MG63 (cell line): ENCODE measurements at places on chromosomes 6 and 20.

GRCh38 chr6:43748765-43749164 lies 21.2 kb upstream of the VEGFA start:
- no peak for DNase-seq

DNA sequence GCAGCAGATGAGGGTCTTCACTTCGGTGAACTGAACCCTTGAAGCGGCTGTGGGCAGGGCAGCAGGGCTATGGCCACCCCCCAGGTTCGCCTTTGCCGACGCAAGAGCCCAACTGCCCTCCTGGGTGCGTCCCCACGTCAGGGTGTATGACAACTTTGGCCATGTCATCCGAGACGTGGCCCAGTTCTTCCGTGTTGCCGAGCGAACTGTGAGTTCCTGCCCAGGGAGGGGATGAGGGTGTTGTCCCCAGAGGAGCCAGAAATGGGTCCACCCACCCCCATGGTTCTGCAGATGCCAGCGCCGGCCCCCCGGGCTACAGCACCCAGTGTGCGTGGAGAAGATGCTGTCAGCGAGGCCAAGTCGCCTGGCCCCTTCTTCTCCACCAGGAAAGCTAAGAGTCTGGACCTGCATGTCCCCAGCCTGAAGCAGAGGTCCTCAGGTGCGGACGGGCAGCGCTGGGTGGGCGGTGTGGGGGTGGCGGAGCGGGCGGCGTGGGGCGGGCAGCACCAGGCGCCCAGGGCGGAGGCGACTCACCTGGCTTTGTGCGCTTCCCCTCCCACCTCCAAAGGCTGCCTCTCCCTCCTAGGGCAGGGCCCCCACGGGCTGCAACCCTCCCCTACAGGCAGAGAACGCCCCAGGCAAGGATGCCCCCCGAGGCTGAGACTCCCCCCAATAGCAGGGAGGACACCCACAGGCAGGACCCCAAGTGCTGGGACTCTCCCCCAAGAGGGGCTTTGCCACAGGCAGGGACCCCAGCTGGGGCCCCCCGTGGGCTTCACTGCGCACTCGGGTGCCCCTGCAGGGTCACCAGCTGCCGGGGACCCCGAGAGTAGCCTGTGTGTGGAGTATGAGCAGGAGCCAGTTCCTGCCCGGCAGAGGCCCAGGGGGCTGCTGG lies 6.2 kb upstream of the TNFRSF6B start:
- DNase-seq, result no peak

GRCh38 chr6:54481091-54481490 lies 172.8 kb downstream of the TINAG start:
- DNase-seq, result no peak

- DNase-seq, result no peak
Measured at GRCh38 chr6:152993431-152993830, 9.1 kb downstream of the MTRF1L start.

GRCh38 chr6:113170454-113170853 lies 686.7 kb upstream of the MARCKS start:
- no peak for DNase-seq

DNA sequence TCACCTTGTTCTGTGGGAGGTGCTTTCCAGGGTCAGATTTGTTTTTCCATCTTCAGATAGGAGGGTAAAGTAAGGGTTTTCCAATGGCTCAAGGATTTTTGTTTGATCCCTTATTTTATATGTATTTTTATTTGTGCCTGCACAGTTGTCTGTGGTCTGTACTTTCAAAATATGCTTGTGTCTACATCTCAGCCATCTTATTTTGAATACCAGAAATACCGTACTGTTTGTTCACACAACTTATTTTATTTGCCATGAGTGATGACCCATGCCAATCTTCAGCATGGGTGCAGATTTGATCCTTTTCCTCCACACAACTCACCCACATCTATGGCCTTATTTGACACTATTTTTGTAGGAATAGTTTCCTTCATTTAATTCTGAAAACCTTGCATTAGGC lies 72.2 kb upstream of the PTCHD4 start:
- DNase-seq, result no peak

GRCh38 chr6:165876588-165876987 lies 213.5 kb upstream of the PDE10A start:
- peak; percentile 64 for DNase-seq

- no peak for DNase-seq
Measured at GRCh38 chr6:2502998-2503674, 247.6 kb downstream of the MYLK4 start.

DNA sequence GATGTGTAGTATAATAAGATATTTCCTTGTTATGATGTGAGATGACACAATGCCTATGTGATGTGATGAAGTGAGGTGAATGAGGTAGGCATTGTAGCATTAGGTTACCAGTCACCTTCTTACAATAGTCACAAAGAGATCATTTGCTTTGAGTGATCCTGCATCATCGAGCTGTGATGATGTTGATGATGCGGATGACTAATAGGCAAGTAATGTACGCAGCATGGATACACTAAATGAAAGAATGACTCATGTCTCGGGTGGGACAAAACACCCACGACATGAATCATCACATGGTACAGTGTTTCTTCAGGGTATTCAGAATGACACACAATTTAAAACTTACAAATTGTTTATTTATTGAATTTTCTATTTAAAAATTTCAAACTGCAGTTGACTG lies 806.3 kb upstream of the GJE1 start:
- peak; percentile 83 for DNase-seq

GRCh38 chr6:81761197-81761596 lies 8.7 kb upstream of the TENT5A start:
- no peak for DNase-seq

DNA sequence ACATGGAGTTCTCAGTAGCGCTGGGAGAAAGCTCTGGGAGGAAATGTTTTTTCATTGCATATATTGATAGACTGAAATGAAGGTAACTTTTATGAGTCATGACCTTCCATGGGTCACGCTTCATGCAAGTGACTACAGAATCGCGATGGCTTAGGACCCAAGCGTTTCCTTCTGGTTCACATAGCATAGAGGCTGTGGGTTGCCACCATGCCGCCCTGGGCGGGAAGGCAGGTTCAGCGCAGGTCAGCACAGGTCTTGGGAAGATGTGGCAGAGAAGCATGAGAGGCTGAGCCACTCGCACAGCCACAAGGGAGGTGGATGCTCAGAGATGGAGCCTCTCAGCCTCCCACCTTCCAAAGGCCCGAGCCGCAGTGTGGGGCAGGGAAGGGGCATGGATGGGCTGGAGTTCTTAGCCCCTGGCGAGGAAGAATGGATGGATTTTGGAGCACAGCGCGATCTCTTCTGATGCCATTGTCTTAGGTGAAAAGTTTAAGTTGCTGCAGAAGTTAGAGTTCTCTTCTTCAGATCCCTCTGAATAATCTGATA lies 219.5 kb downstream of the SMOC2 start:
- DNase-seq, result no peak

DNA sequence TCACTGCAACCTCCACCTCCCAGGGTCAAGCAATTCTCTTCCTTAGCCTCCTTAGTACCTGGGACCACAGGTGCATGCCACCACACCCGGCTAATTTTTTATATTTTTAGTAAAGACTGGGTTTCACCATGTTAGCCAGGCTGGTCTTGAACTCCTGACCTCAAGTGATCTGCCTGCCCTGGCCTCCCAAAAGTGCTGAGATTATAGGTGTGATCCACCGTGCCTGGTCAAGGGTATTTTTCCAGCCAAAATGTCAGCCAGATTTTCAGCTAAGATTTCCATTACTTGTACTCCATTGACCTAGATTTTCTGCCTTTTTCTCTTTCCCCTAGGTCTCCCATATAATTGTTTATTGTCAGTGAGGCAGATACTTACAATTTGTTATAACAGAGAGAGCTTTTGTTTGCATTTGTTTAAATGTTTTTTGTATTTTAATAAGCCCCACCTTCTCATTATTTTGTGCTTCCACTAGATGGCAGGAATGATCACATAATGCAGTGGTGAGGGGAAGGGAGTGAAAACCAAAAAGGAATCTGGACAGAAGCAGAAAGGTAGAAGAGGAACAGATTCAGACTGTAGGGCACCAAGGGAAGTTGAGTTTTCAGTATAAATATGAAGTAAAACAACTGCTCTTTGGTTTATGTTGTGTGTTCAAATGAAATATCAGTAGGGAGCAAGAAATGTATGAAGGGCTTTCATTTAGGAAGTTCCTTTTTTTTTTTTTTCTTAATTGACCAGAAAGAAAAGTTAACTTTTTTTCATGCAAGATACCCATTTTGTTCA lies 29.7 kb downstream of the RPF2 start:
- DNase-seq, result no peak

GRCh38 chr20:38590676-38591473 lies 9.9 kb downstream of the ADIG start:
- no peak for DNase-seq

DNA sequence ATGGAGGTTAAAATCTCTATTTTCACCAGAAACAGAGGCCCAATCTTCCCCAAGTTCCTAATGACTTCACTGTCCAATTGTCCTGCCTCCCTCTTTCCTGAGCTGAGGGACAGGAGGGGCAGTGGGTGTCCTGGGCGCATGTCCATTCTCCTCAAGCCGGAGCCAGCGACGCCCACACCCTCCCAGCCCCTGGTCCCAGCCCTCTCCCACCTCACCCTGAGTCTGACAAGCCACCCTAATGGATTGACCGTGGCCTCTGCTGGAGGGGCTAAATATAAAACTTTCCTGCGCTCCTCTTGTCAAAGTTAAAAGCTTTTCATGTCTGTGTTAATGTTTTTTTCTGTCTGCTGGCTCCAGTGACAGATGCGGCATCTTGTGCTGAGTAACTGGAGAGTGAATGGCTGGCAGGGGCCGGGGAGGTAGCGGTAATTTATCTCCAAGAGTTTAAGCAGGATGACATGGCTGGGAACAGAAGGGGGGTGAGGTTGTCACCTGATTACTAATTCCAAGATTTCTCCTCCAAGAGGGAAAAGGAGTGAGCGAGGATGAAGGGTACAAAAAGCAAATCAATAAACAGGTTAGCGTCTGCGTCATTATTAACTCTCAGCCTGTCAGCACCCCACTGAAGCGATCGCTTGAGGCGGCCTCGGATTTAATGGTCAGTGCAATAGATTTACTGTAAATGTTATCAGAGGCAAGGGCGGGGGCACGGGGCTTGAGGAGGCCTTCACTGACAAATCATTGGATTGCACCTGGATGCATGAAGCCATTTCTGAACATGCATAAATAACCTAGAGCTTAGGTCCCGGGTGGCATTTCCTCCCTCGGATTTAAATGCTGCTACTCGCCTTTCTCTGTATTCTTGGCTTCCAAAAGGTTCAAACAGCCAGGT lies 118.1 kb upstream of the MAFB start:
- DNase-seq, result no peak

DNA sequence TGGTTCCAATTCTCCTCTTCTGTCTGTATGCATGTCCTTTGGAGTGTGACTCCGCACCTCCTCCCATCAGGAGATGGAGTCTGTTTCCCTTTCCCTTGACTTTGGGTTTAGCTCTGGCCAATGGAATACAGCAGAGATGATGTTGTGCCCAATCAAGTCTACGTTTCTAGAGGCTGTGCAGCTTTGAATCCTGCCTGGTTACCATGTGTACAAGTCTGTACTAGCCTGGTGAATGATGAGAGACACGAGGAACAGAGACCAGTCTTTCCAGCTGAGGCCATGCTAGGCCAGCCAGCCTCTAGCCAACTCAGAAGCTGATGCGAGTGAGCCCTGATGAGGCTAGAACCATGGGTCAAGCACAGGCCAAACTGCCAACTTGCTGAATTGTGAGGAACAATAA lies 83.2 kb downstream of the LAMP5 start:
- DNase-seq, result no peak

- DNase-seq, result no peak
Measured at GRCh38 chr20:23666189-23666588, 22.6 kb downstream of the CST4 start.

DNA sequence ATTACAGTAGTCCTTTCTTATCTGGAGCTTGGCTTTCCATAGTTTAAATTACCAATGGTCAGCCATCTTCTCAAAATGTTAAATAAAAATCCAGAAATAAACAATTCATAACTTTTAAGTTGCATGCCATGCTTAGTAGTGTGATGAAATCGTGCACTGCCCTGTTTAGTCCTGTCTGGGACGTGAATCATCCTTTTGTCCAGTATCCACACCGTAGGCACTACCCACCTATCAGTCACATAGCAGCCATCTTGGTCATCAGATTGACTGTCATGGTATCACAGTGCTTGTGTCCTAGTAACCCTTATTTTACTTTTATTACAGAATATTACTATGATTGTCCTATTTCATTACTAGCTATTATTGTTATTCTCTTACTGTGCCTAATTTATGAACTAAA lies 924.1 kb downstream of the EYS start:
- DNase-seq, result no peak

GRCh38 chr20:24470746-24471582 lies 1.5 kb downstream of the SYNDIG1 start:
- DNase-seq, result no peak

DNA sequence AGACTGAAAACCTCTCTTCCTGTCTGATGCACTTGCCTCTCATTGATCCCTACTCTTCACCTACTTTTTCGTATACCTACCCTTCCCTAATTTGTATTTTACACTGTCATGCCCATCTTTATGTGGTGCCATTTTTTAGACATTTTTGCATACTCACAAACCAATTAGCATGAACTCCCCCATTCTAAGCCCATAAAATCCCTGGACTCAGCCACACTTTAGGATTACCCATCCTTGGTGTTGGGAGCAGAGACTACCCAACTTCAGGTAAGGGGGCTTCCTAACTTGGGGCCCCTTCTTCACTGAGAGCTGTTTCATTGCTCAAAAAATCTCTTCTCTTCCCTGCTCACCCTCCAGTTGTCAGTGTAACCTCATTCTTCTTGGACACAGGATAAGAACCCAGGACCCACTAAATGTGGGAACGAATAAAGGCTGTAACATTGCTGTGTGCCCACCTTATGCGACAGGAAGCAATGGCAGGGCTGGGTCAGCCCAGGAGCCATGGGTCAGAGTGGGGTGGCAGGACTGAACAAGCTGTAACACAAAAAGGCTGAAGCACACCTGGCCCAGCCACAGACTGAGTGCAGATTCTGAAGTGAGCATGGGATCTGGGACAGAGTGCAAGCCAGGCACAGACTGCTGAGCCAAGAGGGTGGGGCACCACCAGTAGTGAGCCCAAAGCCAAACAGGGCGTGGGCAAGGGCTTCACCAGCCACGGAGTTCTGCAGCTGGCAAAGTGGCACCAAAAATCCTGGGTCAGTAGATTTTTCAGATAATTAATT lies 789.1 kb upstream of the HS3ST5 start:
- no peak for DNase-seq

DNA sequence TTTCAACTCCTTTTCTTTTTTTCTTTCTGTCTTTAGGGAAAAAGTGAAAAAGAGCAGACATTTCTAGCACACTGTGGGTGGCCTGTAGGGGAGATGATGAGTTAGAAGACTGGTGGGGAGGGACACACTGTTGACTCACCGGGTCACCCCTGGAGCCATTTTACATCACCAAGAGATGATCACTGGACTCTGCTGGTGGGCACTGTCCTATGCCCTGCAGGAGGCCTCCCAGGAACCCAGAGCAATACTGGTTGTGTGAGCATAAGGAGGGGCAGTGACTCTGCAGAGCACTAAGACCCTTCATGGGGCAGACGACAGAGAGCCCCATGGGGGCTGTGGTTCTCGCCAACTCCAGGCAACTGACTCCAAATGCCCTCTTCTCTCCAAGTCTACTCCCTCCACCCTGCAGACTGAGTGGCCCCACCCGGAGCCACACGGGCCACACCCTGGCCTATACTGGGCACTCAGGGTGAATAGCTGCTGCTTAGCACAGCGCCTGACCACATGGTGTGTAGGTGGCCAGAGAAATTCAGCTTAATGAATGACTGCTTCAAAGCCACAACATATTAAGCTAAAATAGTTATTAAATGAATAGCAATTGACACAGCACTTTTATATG lies 177.5 kb downstream of the CDC5L start:
- peak; percentile 56 for DNase-seq
